ENCODE measurements at places on chromosomes 6 and 20.

- DNase-seq, result no peak
These were observed 592 bp downstream of the SAPCD1 start for GRCh38 chr6:31762878-31763618.

GRCh38 chr6:76043690-76044089 lies 28.8 kb downstream of the IMPG1 start:
- no peak for DNase-seq

DNA sequence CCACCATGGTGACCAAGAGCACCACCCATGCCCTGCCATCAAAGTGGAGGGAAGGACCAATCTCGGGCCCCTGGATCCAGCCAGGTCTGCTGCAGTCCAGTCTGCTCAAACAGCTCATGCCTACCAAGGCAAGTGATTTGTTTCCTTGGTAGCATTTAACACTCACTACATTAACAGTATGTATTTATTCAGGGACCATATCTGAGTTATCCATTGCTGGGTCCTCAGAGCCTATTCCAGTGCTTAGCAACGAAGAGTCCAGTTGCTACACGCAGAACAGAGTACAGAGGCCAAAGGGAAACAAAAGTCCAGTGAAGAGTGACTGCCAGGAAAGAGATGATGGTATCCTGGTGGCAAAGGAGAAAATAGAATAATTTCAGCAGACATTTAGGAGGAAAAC lies 352.2 kb downstream of the PTPRT start:
- DNase-seq, result no peak

- no peak for DNase-seq
These were observed 142.1 kb downstream of the PXDC1 start for GRCh38 chr6:3609388-3609787.

GRCh38 chr6:142984386-142984785 lies 39.4 kb upstream of the HIVEP2 start:
- no peak for DNase-seq

DNA sequence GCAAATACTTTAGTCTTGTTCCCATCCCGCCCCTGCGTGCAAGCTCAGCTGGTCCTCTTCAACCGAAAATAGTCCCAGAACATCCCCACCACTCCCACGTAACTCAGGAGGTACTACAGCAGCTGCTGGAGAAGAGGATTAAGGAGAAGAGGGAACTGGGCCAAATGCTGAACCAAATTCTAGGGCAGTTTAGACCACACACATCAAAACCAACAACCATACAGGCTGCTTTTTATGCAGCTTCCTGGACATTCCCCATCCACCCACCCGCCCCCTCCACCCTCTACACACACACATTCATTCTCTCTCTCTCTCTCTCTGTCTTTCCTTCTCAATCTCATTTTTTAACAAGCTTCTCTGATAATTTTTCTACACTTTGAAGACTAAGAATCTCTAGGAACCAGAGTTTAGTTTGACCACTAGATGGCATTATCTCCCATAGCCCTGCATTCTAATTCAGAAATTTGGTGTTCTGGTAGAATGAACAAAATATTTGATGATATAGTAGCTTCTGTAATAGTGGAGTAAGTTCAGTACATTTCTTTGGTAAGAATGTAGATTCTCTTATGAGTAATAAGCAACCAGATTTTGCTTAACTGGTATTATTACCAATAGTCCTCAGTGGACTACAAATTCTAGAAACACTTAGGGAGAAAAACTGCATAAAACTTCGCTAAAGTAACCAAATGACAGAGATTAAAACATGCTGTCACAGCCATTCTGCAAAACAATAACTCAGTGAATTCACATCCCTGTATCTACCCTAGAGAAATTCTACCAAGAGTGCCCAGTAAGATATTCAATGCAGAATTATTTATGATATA lies 52.1 kb upstream of the BEND6 start:
- DNase-seq, result no peak

DNA sequence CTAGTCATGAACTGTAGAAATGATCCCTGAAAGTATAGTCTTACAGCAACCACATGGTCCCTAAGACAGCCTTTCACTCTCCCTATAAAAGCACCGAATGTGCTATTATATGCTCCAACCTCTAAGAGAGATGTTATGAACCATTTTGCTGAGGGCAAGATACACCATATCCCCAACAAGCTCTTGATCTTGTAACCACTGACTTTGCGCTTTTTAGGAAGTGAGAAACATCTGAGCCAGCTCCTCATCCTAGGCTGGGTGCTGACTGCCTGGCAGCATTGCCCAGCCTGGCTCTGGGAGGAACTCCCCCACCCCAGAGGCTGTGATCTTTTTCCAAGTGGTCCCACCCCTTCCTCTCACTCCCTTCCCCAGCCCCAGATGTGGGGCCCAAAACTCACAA lies 3.1 kb upstream of the EMILIN3 start:
- no peak for DNase-seq

- no peak for DNase-seq
These were observed 454.5 kb upstream of the CITED2 start for GRCh38 chr6:139828751-139829519.

GRCh38 chr20:45053430-45054351 lies 47.2 kb downstream of the KCNS1 start:
- DNase-seq, result no peak

- DNase-seq, result no peak
These were observed 1.6 kb upstream of the SLC32A1 start for GRCh38 chr20:38722683-38723016.

DNA sequence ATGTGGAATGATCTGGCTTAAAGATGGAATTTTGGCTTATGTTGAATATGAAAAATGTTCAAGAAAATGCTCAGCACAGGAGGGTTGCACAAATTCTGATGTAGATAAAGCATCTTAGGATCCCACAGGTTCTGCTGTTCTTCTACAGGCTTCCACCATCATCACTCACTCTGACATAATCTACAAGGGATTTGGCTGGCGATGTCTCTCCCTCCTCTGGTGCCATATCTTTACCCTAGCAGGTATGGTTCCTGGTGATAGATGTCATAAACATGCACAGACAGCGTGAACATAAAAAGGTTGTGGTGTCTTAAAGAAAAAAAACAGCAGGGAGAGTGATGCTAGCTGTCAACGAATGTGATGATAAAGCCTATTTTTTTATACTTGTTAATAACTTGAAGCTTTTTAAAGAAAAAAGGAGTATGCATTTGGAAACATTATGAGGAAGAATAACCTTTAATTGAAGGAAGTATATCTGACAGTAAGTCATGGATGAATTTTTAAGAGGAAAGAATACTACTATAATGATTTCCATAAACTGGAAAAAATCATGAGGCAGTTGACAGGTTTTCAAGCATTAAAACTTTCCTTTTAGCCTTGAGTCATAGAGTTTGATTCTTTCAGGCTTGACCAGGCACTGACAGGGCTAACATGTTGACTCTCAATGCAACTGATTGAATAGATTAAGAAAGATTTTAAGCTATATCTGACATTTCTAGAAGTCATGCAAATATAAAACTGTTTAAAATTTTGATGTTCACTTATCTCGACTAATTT lies 50.1 kb downstream of the OGFRL1 start:
- no peak for DNase-seq

DNA sequence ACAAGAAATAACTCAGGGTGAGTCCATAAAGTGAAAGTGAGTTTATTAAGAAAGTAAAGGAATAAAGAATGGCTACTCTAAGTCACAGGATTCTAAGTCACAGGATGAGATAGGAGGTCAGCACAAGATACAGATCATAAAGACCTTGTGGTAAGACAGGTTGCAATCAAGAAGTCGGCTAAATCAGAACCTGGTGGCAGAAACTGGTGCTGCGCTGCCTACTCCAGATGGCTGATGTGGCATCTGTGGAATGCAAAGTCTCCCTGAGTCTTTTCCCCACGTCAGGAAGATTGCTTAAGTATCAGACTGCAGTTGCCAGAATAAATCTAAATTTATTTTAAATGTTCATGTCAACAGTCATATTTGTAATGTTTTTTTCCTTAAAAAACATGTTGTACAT lies 10.7 kb upstream of the KCNK15 start:
- DNase-seq, result no peak

GRCh38 chr20:29408034-29408695 lies 1849.3 kb upstream of the DEFB115 start:
- no peak for DNase-seq

DNA sequence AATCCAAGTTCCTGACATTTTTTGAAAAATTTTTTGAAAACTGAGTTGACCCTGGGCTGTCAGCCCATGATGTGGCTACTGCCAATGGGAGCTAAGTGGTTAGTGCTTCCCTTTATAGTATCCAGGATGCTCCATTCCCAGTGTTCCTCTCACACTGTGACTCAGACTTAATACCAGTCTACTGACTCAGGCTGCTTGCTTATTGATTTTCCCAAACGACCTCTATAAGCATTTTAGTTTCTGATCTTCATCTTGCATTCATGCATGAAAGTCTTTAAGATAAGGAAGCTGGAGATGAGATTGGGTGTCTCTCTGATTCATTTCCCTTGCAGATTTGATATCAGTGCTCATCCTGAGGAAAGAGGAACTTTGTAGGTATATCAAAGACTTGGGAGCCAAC lies 560.0 kb downstream of the TBC1D32 start:
- DNase-seq, result no peak

DNA sequence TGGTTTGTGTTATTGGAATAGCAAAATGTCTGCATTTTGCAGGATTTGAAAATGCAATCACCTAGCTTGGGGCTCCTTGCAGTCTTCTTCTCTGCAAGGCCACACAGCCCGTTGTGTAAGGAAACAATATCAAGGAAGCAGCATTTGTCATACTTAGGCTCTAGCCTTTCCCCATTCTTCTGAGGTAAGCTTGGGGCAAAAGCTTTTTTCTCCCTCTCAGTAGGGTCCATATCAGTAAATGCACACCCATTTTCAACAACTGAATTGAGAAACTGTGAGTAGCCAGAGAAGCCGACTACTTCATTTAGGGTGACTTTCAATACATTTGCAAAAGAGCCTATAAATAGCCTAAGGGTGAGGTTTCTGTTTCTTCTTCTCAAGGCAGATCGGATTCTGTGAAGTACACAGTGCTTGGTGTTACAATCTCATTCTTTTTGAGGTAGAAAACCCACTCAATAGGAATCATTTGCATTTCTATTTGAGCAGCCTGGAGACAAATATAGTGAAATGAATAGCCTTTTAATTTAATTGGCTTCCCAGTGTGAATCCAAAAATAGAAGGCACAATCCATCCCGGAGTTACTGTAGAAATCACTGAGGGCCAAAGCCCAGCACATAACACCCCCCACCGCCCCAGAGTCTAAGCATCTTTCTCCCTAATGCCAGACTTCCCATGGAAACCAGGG lies 61.8 kb downstream of the BTBD3 start:
- no peak for DNase-seq

- no peak for DNase-seq
These were observed 38.3 kb downstream of the DAAM2 start for GRCh38 chr6:39830444-39830843.

- DNase-seq, result no peak
These were observed 75.1 kb downstream of the SEL1L2 start for GRCh38 chr20:13915284-13915683.

GRCh38 chr6:55882718-55883569 lies 7.6 kb upstream of the BMP5 start:
- no peak for DNase-seq

DNA sequence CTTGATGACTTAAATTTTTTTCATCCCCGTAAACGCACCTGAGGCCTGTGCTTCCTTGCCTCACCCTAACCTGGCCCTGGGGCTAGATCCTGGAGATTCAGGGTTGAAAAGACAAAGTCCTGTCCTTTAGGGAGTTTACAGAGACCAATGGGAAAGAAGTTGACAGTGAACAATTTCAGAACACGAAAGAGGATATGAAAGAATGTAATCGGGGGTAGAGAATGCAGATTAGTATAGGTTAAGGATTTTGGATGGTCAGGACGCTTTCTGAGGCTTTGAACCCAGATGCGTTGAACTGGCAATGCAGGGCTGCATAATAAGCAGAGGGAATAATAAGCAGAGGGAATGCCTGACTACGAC lies 1.7 kb upstream of the FBXO5 start:
- no peak for DNase-seq

- no peak for DNase-seq
These were observed 117.0 kb upstream of the COL21A1 start for GRCh38 chr6:56364431-56364826.

DNA sequence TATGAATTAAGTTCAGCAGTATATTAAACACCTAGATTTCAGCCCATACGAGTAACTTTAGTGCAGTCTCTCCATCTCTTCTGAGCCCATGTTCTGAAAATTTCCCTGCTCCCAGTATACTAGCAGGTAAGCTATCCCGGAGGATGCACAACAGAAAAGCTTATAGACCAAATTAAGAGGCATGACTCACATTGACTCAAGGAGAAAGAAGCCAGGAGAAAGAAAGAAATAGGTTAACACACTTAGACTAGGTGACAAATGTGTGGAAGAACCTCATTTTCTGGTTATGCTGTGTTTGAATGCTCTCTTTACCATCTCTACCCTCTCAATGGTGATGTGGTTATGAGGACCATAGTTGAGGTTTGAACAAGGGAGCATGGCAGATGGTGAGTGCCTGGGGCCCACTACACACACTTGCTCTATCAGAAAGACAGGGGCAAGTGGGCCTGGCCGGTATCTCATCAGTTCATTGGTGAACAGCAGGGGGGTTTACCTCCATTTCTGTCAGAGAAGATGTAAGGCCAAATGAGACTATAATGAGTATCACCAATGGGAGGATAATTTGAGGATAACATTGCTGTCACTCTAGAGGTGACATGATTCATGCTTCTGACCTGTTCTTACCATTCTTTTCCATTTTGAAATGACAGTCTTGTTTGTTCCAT lies 902.3 kb upstream of the FLRT3 start:
- DNase-seq, result no peak

GRCh38 chr20:52684905-52685304 lies 287.3 kb upstream of the TSHZ2 start:
- no peak for DNase-seq

DNA sequence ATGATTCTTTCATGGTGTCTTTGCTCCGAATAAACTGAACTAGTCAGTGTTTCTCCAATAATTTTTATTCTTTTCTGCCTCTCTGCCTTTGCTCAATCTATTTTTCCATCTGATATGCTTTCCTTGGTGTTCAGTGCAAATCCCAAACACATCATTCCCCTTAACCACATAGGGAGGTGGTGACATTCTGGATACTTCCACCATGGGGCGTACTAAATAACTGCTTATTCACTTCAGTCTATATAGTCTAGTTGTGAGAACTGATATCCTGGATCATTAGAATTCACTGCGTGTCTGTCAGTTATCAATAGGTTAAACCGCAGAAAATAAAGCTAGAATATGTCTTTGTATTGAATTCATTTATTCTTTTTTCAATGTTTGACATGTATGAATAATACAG lies 83.1 kb downstream of the KCNQ5 start:
- DNase-seq, result no peak

- DNase-seq, result no peak
These were observed 437.6 kb downstream of the PRKN start for GRCh38 chr6:162289972-162290371.

GRCh38 chr6:65627015-65627414 lies 80.0 kb downstream of the EYS start:
- no peak for DNase-seq

GRCh38 chr20:23291575-23292240 lies 58.9 kb upstream of the NXT1 start:
- DNase-seq, result no peak

DNA sequence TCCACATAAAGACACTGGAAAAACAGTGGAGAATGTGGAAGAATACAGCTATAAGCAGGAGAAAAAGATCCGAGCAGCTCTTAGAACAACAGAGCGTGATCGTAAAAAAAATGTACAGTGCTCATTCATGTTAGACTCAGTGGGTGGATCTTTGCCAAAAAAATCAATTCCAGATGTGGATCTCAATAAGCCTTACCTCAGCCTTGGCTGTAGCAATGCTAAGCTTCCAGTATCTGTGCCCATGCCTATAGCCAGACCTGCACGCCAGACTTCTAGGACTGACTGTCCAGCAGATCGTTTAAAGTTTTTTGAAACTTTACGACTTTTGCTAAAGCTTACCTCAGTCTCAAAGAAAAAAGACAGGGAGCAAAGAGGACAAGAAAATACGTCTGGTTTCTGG lies 57.1 kb downstream of the MAP3K4 start:
- no peak for DNase-seq
